Heart left ventricle (tissue), 16 donors: ENCODE measurements at places on chromosomes 3 and 15. TPM values are rescaled to one million over a fixed set of nuclear protein-coding genes. Genes with fewer than 3 reads are reported as not detected.

HERC2 gene
- total RNA-seq, result 38.0 TPM

CLRN1 gene
- not detected for total RNA-seq

GPX1 gene
- 165 TPM for total RNA-seq

TM4SF1 gene
- 197 TPM for total RNA-seq

TTLL13 gene
- total RNA-seq, result 0.13 TPM

FAM43A gene
- 14.7 TPM for total RNA-seq

ZBED2 gene
- total RNA-seq, result not detected

TF gene
- total RNA-seq, result 2.4 TPM

GATM gene
- 59.0 TPM for total RNA-seq

TLR9 gene
- 0.56 TPM for total RNA-seq

ZNF660 gene
- 1.5 TPM for total RNA-seq

OR5K2 gene
- total RNA-seq, result not detected

TERC gene
- total RNA-seq, result 1.1 TPM

DUOX1 gene
- total RNA-seq, result 0.67 TPM

GABRA5 gene
- total RNA-seq, result not detected

SOX14 gene
- total RNA-seq, result not detected

HCLS1 gene
- total RNA-seq, result 10.3 TPM

ALCAM gene
- total RNA-seq, result 4.6 TPM

HDC gene
- total RNA-seq, result 0.30 TPM

ACSBG1 gene
- total RNA-seq, result not detected

CCR2 gene
- 10.5 TPM for total RNA-seq

P4HTM gene
- total RNA-seq, result 34.6 TPM

NECTIN3 gene
- 11.4 TPM for total RNA-seq

PLA2G4B gene
- 6.0 TPM for total RNA-seq

RASL12 gene
- 32.3 TPM for total RNA-seq

TPRG1 gene
- total RNA-seq, result 1.2 TPM

EXD1 gene
- total RNA-seq, result not detected

EPHA3 gene
- total RNA-seq, result 6.2 TPM

STAC gene
- total RNA-seq, result 0.44 TPM

GOLGA8B gene
- 11.0 TPM for total RNA-seq

PLA2G4D gene
- not detected for total RNA-seq

CX3CR1 gene
- 2.3 TPM for total RNA-seq

SYNPR gene
- total RNA-seq, result 0.11 TPM

CMTM8 gene
- 3.6 TPM for total RNA-seq

ZNF774 gene
- total RNA-seq, result 4.5 TPM

ATP6V1A gene
- 38.1 TPM for total RNA-seq

NOX5 gene
- total RNA-seq, result not detected

XCR1 gene
- total RNA-seq, result not detected

CTDSPL gene
- total RNA-seq, result 33.4 TPM

ABTB1 gene
- 30.9 TPM for total RNA-seq

B2M gene
- total RNA-seq, result 1,045 TPM

TBCCD1 gene
- total RNA-seq, result 6.2 TPM

TRNT1 gene
- 13.9 TPM for total RNA-seq

AADACL2 gene
- not detected for total RNA-seq

IDH2 gene
- 1,258 TPM for total RNA-seq

GNAT1 gene
- total RNA-seq, result not detected

HRG gene
- not detected for total RNA-seq

ACY1 gene
- total RNA-seq, result 29.0 TPM

MGLL gene
- total RNA-seq, result 119 TPM

DIPK2A gene
- total RNA-seq, result 5.2 TPM

SGO1 gene
- total RNA-seq, result 0.12 TPM

HTR3D gene
- total RNA-seq, result not detected
